ENCODE measurements at places on chromosomes 7 and 10.

DNA sequence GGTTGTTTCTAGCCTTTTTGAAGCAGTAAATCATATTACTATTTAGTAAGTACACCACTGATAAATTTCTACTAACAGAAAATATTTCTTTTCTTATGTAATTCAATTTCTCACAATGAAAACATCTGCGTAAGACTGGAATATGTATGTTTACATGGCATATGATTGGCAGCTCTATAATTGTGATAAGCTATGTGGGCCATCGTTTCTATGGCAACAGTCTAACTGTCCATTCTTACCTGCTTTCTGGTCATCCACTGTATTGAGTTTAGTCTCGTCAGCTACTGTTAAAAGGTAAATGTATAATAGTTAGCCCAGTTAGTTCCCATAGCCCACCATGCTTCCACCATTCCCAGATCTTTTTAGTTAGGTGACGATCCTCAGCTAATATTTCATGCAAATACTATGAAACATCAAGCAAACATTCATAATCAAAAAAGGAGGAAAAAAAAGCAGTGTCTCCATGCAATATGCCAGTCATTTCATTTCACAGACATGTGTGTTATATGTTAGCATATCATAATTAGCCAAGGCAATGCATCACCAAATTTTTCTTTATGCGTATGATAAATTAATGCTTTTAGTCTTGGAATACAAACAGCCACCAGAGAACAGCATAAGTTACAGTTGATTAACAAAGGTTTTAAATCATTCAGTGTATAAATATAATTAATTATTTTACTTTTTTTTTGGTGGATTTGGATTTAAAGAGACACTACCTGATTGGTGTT lies 479.0 kb downstream of the PARD3 start:
- no peak for DNase-seq

DNA sequence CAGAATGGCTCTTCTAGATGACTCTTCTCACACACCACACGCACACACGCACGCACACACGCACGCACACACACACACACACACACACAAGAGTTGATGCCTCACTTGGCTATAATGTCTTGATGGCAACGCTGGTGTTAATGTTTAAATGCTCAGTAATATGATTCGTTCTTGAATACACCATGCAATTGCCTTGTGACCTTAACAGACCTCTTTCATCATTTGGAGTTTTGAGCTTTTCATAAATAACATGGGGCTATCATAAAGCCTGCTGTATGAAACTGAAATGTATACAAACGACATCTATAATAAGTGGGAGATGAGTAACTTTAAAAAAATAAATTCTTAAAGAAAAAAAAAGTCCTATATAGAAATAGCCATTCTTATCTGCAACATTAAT lies 8.2 kb downstream of the JCAD start:
- no peak for DNase-seq

DNA sequence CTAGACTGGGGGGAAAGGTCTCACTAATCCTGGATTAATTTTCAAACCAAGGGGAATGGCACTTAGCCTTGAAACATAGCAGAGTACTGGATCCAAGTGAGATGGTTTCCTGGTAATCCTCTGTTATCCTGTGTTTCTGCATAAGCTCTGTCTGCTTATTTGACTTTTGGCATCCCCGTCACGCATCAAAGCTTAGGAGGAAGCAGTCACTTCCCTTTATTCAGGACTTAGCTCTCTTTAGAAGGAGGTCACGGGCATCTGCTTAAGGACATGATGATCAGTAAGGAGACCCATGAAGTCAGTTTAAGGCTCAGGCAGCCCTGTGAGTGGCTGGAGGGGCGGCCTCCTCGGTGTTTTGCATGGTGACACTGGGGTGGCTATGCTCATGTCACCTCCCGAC lies 30.0 kb downstream of the TSPAN15 start:
- DNase-seq, result no peak

- DNase-seq, result no peak
These were observed 34.7 kb downstream of the WAPL start for GRCh38 chr10:86486856-86487255.

GRCh38 chr10:43775384-43775783 lies 126.7 kb upstream of the ZNF32 start:
- DNase-seq, result no peak

Measured in hippocampal formation (tissue), 2 donors.